Epithelial cell of proximal tubule (primary cell): ENCODE measurements at places on chromosomes 11 and 22. TPM values are rescaled to one million over a fixed set of nuclear protein-coding genes. Genes with fewer than 3 reads are reported as not detected.

The SLC22A9 gene
- total RNA-seq: not detected in 2 replicates

The DKK3 gene
- 54.5 and 133 TPM in 2 replicates for total RNA-seq

The ST14 gene
- total RNA-seq: 43.9 and 75.5 TPM in 2 replicates

The OR5P2 gene
- not detected in 2 replicates for total RNA-seq

The SLC22A12 gene
- total RNA-seq: not detected in 2 replicates

The GPHA2 gene
- total RNA-seq: not detected in 2 replicates

The TMPRSS4 gene
- total RNA-seq: 13.3 and 26.6 TPM in 2 replicates

The KCNJ1 gene
- not detected in 2 replicates for total RNA-seq

The ZC3H7B gene
- total RNA-seq: 55.6 and 75.5 TPM in 2 replicates

The SPI1 gene
- not detected in 2 replicates for total RNA-seq

The LDHAL6A gene
- total RNA-seq: not detected in 2 replicates

The PHF21B gene
- total RNA-seq: 0.07 and 2.0 TPM in 2 replicates

The P4HA3 gene
- 0.51 and 0.81 TPM in 2 replicates for total RNA-seq
